Vagina (tissue), 2 donors: ENCODE measurements at places on chromosomes 7 and 10.
A peak's percentile ranks its signal among the peaks of the same experiment; 100 is the strongest.

DNA sequence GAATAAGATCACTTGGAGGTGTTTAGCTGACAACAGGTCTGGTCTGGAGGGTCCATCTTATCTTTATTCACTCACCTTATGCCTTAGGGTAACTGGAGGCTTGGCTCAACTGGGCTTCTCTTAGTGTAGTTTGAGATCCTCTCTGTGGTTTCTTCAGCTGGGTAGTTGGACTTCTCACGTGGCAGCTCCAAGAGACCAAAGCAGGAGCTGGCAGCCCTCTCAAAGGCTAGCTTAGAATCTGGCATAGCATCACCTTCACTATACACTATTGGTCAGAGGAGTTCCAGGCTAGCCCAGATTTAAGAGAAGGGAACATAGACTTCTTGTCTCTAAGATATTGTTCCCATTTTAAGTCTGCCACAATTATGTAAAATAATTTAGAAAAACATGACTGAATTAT, 16.4 kb downstream of the ADK start:
- DNase-seq = no peak

DNA sequence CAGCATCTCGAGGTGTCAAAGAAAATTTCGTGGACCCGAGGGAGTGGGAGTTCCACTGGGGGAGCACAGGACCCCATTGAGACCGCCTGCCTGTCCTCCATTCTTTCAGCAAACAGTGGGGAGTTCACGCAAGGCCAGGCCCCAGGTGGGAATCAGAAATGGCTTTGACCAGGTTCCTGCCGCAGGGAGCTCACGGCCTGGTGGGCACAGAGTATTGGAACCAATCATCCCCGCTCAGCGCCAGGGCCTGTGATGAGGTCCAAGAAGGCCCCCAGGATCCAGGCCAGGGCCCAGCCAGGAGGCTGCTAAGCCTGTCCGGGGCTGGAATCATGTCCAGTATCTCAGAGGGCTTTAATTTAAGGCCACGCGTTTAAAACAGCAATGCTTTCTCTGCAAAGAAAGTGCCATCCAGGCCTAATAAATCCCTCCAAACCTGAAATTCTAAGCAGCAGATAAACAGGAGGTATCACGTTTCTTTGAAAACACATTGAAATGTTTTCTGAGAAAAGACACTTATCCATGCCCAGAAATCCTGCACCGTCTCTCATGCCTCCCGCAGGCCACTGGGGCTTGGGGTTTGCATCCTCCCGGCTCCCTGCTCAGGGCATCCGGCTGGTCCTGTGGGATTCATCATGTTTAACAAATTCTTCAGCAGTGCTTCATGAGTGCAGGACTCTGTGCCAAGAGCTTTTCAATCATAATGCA, 125.7 kb downstream of the OAT start:
- DNase-seq = peak; percentile 37

- DNase-seq = no peak
These were observed 3.5 kb upstream of the ENO4 start for GRCh38 chr10:116845823-116846222.

DNA sequence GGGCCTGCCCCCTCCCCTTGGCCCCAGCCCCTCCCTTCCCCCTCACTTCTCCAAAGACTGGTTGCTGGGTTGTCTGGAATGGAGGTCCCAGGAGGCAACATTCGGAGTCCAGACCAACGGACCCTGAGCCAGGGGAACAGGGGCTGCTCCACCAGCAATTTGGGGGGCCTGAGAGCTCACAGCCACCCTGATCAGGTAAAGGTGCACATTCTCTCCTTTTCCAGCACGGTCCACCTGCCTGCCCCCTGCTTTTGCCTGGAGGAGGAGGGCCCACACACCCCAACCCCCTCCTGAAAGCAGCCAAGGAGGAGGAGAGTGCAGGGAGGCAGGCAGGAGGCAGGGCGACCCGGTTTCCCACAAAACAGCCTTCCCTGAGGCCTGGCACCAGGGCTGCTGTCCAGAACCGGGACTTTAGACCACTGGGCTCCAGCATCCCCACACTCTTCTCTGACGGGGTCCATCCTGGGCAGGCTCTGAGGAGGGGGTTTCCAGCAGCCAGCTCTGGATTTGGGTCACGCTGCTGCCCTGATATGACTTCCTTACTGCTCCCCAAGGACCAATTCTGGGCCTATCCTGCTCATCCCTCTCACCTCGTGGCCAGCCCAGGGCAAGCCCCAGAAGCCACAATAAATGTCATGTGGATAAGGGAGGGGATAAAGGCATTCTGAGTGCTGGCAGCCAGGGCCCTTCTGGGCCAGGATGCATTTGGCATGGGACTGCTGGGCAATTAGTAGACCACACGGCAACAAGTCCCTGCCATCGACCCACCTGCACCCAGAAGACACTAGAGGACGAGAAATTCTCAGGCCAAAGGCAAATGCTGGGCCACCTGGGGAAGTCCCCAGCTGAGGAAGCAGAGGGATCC, 1.1 kb upstream of the CAMK2B start:
- no peak for DNase-seq

DNA sequence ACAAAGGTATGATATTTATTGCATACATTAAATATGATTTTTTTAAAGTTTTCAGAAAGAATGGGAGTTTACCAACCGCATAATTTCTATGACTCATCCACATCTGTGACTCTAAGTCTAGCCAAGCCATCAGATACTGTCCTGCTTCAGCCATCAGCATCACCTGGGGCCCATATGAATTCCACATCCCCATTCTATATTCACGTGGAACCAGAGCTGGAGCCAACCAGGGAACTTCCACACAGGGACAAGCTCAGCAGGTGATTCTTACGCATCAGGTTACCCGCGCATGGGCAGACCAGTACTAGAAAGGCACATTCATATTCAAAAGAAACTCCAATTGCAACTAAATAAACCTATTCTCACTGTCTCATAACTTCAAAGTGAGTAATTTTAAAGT, 817.7 kb upstream of the IGFBP3 start:
- DNase-seq = no peak

- no peak for DNase-seq
These were observed 70.0 kb downstream of the WAPL start for GRCh38 chr10:86451604-86451960.

- no peak for DNase-seq
These were observed 31.1 kb upstream of the ADD3 start for GRCh38 chr10:109976681-109977080.

GRCh38 chr10:117662751-117663540, 120.4 kb downstream of the EMX2 start:
- peak; percentile 69 for DNase-seq

DNA sequence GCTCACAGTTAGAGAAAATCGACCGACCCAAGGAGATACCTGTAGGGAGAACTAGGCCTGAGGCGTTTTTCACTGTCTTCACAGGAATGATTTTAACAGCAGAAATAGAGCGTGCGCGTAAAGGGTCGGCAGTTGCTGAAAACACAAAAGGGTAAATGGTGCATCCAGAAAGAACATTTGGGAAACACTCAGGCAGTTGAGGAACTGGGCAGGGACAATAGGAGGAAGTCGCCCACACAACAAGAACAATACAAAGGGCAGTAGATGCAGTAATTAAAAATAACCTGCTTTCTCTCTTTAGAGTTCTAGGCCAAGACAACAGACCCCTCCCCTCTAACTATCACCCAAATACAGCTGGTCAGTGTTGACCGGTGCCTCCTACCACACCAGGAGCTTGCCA, 126.6 kb downstream of the SORBS1 start:
- DNase-seq = no peak

- no peak for DNase-seq
These were observed 47.7 kb downstream of the ZNF277 start for GRCh38 chr7:112254156-112254555.

GRCh38 chr7:67589183-67589582, 592.5 kb downstream of the TYW1 start:
- DNase-seq = no peak

DNA sequence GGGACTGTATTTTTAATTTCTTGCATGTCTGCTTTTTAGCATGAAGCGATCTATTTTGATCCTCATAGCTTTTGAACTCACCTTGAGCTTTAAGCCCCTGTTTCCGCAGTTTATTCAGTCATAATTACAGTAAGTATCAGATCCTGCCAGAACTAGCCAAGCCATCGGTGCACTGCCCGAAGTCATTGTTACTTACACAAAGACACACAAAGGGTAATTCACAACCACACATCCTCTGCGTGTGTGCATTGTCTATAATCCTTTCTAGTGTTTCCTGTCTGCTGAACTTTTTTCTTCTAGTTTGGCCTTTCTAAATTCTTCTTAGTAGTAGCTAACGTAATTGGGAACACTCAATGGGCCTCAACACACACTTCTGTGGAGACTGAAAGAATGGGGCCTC, 133.0 kb downstream of the SFMBT2 start:
- DNase-seq = no peak

- DNase-seq = peak; percentile 77
These were observed 287.8 kb downstream of the RPS24 start for GRCh38 chr10:78321500-78321899.

- DNase-seq = no peak
These were observed 335.1 kb downstream of the GATA3 start for GRCh38 chr10:8389630-8390029.

GRCh38 chr10:47261121-47261520, 38.9 kb upstream of the GDF10 start:
- DNase-seq = no peak

DNA sequence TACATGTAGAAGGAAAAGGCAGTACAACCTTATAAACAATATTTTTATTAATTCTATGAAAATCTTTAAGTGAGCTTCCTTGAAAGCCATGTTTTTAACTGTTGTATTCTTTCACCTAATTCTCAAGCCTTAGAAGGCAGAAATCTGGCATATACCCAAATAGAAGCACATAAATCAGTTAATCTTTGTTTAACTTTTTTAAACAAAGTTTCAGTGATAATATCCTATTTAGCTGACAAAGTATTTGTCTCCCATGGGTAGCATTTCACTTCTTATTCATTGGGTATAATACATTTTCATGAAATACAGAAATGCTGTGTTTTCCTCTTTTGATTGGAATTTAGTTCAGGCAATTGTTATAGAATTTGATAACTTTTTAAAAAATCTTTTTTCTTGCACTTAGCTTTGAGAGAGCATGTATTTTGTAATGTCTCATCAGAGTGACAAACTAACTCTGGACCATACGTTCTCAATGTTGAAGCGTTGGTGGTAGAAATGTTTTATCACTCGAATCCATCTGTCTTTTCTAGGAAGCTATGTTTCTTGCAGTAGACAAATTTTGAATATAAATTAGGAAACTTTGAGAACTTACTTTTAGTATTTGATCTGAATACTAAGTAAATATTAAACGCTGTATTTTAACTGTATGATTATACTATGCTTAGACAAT, 78.1 kb downstream of the CREM start:
- DNase-seq = no peak

GRCh38 chr7:36439624-36440023, 50.0 kb downstream of the ANLN start:
- no peak for DNase-seq

GRCh38 chr7:70765651-70766050, 366.3 kb upstream of the GALNT17 start:
- DNase-seq = no peak

DNA sequence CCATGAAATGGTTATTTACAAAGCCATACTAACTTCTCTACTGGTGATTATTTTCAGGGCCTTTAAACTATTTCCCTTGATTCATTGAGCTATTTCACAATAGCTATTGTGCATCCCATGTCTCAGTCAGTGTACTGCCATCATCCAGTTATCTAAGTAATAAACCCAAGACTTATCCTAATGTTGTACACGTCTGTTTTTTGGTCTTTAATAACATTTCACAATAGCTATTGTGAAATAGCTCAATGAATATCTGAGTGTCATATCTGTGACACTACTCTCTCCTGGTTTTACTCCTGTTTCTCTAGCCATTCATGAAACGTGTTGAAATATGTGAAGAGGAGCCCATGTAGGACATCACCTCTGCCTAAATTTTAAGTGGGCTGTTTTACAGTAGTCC, 36.5 kb upstream of the TMEM140 start:
- DNase-seq = no peak

- DNase-seq = no peak
These were observed 299.9 kb upstream of the LRRN3 start for GRCh38 chr7:110790992-110791391.

GRCh38 chr7:115208710-115209560, 287.0 kb downstream of the MDFIC start:
- no peak for DNase-seq

DNA sequence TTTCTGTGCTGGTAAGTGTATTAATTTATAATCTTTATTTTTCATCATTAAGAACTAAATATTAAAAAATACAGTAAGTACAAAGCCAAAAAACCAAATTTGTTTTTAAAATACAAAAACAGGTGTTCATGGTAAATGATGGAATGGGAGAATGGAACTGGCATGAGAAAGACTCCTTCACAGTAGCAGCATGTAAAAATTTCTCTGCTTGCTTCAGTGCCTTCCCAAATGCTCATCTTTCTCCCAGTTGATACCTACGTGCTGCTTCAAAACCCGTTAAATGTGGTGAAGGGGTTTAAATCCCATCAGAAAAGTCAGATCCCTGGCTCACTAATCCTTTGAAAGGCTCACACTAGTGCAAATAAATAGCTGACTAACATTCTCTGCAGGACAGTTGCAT, 4.2 kb downstream of the RNF133 start:
- DNase-seq = no peak

DNA sequence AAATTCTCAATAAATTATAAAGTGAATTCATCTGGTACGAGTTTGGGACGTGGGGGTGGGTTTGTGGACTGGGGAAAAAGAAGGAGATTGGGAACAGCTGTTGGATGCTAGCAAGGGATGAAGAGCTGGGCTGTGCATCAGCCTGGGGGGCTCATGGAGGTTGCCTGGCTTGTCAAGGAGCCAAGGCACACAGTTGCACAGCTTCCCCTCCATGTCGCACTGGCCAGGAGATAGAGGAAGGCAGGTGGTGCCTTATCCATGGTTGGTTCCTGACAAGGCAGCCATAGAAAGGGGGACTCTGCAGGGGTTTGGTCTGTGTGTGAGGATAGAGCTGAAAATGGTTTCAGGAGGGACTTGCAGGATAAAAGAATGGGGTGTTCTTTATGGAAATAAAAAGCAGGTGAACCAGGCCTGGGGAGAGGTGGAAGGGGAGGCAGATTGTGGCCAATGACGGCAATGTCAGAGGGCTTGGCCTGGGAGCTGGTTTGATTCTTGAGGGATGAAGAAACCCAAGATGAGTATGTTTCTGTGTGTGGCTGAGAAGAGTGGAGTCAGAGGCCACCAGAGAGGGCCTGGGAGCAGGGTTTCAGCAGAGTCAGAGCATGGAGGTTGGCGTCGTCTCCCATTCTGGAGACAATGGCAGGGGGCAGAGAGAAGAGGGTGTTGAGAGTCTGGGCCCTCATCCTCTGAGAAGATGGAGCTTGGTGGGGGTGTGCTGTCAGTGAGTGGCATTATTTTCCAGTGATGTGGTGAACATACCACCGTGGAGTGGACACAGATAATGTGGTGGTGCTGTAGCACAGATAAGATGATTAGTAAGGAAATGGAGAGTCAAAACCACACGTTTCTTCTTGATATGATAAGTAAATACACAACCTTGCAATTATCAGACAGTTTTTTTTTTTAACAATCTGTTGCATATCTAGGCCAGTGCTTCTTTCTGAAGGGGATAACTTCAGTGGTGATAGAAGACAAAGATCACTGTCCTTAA, 108.2 kb downstream of the PTPN20 start:
- DNase-seq = no peak
